Cardiac fibroblast (primary cell): ENCODE measurements at places on chromosomes 1 and 21.

- no peak for DNase-seq
These were observed 30.3 kb downstream of the ZNF362 start for GRCh38 chr1:33286451-33287185.

DNA sequence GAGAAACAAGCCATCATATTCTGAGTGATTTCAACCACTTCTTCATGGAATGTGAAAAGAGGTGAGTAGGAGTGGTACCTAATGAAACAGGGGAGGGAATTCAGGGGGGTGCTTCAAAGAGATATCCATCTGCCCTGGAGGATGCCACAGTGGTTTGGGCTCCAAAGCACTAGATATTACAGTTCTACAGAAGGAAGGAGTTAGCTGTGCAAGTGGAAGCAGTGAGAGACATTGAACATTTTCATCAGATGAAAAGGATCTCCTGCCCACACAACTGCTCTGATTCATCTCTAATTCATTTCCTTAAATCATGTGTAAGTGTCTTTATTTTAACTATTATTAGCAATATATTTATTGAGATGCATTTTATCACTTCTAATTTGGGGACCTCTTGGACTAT is 2.8 kb upstream of the RGS5 start:
- peak; percentile 27 for DNase-seq

DNA sequence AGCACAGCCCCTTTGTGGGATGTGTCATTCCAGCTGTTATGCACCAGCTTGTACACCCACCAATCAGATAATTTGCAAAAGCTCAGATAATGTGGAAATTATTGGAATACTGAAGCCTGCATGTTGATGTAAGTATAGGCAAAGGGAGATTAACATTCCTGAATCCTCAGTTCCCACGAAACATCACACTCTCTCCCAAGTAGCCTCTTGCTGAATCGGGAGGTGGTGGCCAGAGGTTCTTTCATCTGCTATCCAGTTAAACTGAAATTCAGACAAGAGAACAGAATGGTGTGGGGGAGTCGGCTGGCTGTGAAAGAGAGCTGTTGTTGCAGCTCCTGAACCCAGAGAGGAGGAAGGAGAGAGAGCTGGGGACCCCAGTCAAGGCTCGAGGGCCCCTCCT is 170.9 kb downstream of the ZBTB18 start:
- no peak for DNase-seq

- peak; percentile 56 for DNase-seq
These were observed at the start of gene PLEKHM2 for GRCh38 chr1:15684042-15684461. TSS of gene PLEKHM2 (plus strand) at chr1:15684320. CDS start at chr1:15684559, 239 bp downstream.

DNA sequence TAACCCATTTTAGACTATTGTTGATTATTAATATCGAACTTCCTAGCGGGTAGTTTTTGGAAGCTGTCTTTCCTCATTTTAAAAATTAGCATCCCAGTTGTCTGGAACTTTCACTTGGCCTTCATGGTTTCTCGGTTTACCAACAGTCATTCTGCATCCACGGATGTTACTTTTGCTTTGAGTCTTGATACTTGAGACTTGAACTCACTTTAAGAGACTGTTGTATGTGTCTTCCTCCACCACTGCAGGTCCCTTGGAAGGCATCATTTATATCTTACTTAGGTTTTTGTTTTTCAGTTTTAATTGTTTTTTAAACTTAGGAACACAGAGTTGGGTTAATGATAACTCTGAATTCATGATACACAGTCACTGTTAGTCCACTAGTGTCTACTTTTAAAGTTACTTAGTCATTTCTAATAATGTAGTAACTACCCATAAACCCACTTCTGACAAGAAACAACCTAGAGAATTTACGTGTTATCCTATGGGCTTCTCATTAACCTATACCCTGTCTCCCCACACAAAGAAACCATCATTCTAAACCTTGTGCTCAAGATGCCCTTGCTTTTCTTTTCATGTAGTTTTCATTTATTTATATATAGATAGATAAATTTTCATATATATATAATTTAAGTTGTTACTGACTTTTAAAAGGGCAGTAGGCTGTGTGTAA is 152.6 kb downstream of the ZP4 start:
- no peak for DNase-seq

DNA sequence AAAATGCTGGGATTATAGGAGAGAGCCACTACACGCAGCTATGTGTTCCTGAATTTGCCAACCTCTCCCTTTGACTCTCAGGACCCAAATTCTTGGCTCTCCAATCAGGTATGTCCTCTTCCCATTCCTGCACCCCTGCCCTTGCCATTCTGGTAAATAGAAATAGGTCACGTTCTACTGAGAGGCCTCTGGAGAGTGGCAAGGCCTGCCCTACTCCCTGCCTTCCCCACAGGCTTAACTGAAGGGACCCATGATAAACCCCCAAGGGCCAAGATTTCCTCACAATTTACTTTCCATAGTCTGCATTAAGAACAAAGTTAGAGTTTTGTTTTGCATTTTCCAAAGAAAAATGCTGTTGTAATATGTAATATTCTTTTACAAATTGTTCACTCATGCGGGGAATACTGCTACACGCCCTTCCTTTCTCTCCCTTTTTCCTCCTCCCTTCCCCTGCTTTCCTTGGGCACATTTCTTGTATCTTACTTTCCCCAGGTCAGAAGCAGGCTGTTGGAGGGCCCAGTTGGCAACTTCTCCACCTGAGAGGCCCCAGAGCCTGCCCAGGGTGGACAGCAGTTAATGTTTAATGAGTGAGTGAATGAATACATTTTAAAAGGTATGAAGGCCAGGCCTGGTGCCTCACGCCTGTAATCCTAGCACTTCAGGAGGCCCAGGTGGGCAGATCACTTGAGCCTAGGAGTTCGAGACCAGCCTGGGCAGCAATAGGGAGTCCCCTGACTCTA is 33.9 kb upstream of the PUM1 start:
- DNase-seq, result no peak

GRCh38 chr1:244150071-244150470 is 99.0 kb downstream of the ZBTB18 start:
- no peak for DNase-seq

DNA sequence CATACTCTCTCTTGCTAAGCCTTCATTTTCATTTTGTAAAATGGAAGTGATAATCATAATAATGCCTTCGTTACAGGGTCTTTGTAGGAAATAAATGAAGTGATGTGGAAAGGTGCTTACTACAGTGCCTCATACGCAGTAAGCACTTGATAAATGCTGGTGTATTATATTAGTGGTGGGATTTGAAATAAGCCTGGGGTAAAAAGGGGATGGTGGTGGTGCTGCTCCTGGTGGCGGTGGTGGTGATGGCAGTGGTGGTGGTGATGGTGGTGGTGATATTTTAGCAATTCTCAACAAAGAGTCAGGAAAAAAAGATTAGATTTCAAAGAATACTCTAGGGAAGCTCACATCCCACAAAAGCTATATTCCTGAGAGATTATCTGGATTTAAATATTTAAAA is 35.5 kb upstream of the ATP1B1 start:
- DNase-seq, result no peak

GRCh38 chr1:208834381-208835096 is 590.4 kb upstream of the PLXNA2 start:
- peak; percentile 12 for DNase-seq

- DNase-seq, result peak; percentile 30
These were observed 462 bp upstream of the TLCD4 start for GRCh38 chr1:95116580-95117206.

DNA sequence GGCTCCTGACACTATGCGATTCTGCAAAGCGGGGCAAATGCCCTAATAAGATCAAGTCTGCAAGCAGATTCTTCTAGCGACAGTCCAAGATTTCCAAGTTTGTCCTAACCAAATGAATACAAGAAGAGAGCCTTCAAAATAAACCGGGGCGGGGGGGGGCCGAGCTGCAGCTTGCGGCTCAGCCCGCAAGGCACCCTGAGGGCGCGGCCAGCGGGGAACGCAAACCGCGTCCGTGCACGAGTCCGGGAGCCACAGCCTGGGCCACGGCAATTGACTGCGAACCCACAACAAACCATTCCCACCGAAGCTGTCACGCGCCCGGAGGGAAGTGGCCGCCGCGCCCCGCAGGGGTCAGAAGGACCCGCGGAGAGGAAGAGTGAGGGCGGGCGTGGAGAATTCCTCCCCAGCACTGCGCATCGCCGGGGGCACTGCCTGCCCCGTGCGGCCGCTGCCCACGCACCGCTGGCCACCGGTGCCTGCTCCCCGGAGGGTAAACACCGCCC is 687 bp downstream of the TGFBR3 start:
- peak; percentile 31 for DNase-seq

DNA sequence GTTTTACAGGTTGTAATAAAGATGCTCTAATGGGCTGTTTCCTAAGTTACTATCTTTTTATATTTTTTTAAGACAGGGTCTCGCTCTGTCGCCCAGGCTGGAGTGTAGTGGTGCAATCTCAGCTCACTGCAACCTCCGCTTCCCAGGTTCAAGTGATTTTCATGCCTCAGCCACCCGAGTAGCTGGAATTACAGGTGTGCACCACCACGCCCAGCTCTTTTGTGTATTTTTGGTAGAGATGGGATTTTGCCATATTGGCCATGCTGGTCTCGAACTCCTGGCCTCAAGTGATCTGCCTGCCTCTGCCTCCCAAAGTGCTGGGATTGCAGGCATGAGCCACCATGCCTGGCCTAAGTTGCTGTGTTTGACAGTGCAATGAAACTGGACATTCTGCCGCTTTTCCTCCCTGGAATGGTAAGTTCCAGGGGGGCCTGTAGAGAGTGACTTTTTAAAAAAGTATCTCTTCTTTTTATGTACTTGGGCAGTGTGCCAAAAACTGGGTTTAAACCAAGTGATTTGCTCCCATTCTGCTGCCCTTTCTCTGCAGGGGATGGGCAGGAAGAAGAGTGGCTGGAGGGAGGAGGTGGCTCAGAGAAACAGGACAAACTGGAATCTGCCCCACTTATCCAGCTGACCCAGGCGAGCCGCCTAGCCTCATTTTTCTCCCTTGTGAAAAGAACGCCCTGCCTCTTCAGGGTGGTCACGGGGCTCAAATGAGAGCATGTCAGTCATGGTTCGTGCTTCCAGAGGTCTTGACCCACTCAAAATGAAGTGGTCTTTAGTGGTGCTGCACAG is 2.3 kb downstream of the SLC37A1 start:
- no peak for DNase-seq

DNA sequence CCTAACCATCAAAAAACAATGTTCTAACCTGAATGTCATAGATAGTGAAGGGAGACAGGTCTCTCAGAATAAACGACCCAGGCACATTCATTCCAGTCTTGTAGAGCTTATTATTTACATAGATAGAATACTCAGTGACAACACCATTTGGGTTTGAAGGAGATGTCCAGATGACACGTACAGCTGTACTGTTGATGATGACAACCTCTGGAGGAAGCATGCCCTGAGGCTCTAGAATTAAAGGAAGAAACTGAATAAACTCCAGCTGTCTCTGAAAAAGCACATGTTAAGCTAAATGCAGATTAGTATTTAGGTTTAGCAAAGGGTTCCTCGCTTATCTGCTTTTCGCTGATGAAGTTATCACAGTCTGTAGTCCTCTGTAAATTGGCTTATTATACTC is 277.2 kb downstream of the KCTD3 start:
- DNase-seq, result no peak

DNA sequence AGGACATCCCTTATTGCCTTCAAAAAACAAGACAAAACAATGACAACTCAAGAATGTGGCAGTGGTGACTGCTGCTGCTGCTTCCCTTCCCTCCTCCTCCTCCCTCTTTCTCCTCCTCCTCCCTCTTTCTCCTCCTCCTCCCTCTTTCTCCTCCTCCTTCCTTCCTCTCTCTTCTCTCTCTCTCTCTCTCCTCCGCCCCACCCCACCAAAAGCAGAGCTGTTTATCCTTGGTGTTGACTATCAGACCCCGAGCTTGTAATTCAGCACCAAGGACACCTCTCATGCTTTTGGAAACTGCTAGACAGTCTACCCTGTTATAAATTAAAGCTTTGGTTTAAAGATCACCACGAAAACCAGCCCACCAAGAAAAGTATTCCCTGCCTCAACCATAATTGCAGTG is 72.4 kb upstream of the IFNAR2 start:
- DNase-seq, result peak; percentile 5

DNA sequence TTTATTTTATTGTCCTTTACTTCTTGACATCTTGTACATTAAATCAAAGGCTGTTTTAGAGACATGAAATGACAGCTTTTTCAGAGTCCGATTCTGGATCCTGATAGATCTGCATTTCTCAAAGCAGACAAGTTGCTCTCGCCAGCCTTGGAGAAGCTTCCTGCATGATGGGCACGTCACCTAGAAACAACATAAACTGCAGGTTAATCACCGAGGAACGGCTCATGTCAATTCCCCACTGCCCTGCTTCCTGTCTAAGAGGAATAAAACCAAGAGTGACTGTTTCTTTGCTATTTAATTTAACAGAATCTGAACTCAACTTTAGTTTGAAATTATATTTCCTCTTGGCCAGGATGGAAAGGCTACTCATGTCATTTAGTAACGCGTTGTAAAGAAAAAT is 77.0 kb downstream of the RWDD3 start:
- no peak for DNase-seq

DNA sequence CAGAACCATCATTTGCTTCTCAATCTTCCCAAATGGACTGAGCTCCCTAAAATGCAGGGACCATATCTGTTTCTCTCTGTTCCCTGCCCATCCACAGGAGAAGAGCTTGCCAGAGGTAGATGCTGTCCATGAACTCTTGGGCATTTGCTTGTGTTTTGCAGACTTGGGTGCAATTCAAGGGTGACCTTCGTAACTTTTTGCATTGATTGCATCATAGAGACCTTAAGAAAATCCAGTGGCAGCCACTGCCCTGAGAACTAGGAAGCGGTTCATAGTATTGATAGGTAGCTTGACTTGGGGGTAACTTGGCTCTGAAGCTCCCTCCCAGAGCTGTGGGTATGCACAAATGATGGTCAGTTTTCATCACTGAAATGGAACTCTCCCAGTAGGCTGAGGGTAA is 34.3 kb upstream of the EDEM3 start:
- no peak for DNase-seq

DNA sequence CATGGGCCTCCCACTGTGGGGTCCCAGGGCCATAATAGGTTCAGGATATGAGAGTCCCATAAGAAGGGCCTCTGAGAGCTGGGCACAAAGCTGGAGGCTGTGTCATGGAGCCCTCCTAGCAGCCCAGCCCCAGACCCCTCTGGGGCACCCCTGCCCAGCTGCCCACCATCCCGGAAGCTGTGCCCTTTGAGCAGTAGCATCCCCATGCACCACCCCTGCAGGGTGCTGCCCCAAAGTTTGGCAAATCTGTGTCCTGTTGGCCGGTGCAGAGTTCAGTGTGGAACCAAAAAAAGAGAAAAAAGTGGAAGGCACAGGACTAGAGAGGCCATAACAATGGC is 17.6 kb downstream of the TNNT2 start:
- no peak for DNase-seq
